NB4 (cell line): ENCODE measurements at places on chromosomes 4 and X.

DNA sequence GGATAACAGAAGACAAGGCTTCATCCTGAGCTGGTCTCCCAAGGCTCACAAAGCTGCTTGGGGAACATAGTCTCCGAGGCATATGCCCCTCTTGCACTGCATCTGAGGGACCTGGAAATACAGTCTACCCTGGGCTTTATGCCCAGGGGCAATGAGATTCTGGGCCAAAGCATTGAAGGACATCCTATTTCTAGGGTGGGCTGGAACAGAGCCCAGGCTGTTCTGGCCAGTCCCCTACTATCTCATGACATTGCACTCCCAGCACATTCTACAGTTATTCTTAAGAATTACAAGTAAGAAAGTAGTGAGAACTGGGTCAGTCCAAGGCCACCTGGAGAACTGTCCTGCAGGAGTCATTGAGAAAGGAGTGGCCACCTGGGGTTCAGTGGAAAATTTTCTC, 107.6 kb downstream of the USP46 start:
- DNase-seq, result no peak

DNA sequence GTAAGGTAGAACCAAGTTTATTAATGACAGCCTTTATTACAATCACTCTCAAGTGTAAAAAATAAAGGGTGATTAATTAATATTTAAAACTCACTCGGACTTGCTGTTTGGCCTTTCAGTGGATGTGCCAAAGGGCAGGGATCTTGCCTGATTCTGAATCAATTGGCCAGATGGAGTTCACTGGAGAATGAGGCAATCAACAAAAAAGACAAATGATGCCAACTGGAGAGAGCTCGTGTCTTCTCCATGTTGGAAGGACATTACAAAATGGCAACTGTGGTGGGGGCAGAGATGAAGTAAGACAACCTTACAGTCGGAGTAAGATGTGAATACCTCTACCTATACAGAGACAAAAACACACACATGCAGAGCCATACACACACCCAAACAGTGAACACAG, 188.0 kb downstream of the TSPAN5 start:
- DNase-seq, result no peak

GRCh38 chrX:46793386-46794143, 34.6 kb upstream of the SLC9A7 start:
- peak; percentile 2 for DNase-seq

GRCh38 chr4:7642741-7643458, 208.2 kb upstream of the PSAPL1 start:
- no peak for DNase-seq

- no peak for DNase-seq
Observed at GRCh38 chr4:14168919-14169318, 541.4 kb upstream of the BOD1L1 start.

DNA sequence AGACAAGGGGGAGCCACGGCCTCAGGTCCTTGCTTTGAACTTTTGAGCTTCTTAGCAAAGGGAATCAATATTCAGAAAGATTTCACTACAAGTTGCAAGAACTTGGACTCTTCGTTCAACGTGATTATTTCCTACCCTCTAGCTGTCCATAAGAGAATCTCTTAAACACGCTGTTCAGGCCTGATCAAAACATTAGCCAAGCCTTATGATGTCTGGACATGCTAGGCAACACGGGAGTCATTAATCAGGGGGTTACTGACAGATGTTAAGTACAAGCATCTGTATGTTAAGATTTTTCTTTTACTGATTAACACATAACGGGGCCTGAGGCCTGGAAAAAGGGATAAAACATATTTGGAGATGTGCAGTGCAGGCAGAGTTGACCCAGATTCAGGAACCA, 138.9 kb upstream of the IL1RAPL2 start:
- no peak for DNase-seq

GRCh38 chr4:177008071-177008835, 215.5 kb upstream of the VEGFC start:
- no peak for DNase-seq

GRCh38 chrX:29728639-29729038, 486.7 kb upstream of the MAGEB2 start:
- DNase-seq, result no peak

DNA sequence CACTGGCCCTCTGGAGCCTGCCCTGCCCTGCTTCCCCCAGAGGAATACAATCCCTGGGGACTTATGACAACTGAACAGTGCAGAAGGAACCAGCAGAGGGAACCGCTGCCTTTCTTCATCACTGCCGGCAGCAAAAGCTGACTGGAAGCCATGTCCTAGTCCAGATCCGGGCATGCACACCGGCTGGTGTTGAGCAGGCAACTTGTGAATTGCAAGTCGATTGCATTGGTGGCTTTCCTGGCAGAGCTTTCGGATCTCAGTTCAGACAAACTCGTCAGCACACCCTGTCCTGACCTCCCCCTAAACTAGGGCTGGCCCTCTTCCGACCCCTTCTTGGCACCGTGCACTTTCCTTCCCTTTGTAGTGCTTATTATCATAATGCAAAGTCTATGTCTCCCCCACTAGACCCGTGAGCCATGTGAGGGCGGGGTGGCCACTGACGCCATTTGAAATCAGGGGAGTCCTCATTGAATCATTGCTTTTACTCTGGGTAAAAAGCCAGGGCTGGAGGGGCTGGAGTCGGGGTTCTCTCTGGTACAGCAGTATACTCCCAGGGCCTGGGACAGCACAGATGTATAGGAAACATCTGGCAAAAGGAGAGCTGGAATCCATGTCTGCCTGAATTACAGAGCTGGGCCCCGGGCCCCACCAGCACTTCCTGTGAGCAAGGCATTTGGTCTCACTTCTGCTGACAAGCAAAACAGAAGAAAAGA, 1.8 kb downstream of the ARHGAP4 start:
- DNase-seq, result peak; percentile 87

GRCh38 chr4:84035568-84035967, 463.5 kb downstream of the NKX6-1 start:
- no peak for DNase-seq

- no peak for DNase-seq
Observed at GRCh38 chrX:96579252-96579651, 105.4 kb upstream of the DIAPH2 start.

DNA sequence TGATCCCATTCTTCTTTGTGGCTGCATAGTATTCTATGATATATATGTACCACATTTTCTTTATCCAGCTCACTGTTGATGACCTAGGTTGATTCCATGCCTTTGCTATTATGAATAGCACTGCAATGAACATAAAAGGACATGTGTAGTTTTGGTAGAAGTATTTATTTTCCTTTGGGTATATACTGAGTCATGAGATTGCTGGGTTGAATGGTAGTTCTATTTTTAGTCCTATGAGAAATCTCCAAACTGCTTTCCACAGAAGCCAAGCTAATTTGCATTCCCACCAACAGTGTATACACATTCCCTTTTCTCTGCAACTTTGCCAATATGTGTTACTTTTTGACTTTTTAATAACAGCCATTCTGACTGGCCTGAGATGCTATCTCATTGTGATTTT, 278.3 kb downstream of the PCDH18 start:
- no peak for DNase-seq

DNA sequence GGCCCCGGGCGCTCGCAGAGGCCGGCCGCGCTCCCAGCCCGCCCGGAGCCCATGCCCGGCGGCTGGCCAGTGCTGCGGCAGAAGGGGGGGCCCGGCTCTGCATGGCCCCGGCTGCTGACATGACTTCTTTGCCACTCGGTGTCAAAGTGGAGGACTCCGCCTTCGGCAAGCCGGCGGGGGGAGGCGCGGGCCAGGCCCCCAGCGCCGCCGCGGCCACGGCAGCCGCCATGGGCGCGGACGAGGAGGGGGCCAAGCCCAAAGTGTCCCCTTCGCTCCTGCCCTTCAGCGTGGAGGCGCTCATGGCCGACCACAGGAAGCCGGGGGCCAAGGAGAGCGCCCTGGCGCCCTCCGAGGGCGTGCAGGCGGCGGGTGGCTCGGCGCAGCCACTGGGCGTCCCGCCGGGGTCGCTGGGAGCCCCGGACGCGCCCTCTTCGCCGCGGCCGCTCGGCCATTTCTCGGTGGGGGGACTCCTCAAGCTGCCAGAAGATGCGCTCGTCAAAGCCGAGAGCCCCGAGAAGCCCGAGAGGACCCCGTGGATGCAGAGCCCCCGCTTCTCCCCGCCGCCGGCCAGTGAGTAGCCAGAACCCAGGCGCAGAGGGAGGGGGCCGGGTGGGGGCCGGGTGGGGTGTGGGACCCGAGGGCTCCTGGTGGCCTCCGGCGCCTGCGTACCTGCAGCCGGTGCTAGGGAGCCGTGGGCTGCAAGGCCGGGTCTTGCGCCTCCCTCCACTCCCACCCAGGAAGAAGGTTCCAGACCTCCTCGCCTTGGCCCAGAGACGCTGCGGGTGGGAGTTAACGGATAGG, 534 bp downstream of the MSX1 start:
- DNase-seq, result peak; percentile 51

- no peak for DNase-seq
Observed at GRCh38 chrX:113124693-113125092, 284.1 kb upstream of the AMOT start.

DNA sequence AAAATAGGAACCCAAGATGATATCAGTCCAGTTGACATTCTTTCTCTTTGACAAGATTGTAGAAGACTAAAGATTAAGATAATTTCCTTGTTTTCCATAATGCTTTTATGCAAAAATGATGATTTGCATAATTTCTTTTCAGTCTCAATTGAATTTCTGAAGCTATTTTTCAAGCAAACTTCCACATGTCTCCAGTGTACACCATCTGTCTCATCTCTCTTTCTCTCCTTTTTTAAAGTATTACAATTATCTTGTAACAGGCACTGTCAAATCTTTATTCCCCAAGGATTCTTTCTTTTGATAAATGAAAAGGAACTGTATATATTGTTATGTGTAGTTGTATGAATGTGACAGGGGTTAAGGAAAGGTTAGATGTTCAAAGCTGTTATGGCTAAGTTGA, 7.9 kb upstream of the SH3RF1 start:
- no peak for DNase-seq

- peak; percentile 59 for DNase-seq
Observed at GRCh38 chrX:8743126-8743732, 11.3 kb upstream of the ANOS1 start.

- peak; percentile 3 for DNase-seq
Observed at GRCh38 chr4:33625748-33626147, 2618.6 kb downstream of the ARAP2 start.

GRCh38 chr4:176236946-176237345, 32.1 kb downstream of the ASB5 start:
- no peak for DNase-seq
